ENCODE measurements at places on chromosomes 1 and 21.

- DNase-seq = no peak
Observed at GRCh38 chr1:11455967-11456570, 22.9 kb upstream of the DISP3 start.

DNA sequence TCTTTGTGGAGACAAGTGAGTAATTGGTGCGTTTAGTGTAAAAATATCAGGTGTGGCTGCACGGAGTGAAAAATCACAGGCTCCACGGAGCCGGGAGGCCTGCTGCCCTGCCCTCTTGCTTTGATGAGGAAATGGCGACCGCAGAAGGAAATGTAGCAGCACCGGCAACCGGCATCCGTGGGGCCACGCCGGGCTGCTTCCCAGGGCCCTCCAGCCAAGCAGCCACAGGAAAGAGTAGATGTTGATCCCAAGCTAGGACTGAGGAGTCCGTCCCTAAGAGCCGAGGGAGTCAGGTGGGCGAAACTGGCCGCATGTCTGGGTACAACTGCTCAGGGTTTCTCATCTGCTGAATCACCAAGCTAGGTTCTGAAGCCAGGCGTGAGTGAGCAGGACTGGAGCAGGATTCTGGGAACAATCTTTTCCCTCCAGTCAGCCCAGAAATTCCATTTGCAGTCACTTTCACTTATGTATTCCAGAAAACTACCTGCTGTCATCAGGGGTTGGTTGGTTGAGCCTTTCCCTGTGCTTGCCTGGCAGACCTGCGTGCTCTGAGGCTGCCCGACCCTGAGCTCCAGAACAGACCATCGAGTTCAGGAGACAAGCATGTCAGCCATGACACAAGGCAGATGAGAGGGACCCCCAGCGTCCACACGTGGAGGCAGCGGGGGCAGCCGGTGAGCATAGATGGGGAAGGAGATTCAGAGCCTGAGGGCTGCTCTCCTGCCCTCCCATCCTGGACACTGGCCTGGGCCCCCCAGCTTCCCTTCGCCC is 5.8 kb upstream of the ITGB2 start:
- DNase-seq = no peak

DNA sequence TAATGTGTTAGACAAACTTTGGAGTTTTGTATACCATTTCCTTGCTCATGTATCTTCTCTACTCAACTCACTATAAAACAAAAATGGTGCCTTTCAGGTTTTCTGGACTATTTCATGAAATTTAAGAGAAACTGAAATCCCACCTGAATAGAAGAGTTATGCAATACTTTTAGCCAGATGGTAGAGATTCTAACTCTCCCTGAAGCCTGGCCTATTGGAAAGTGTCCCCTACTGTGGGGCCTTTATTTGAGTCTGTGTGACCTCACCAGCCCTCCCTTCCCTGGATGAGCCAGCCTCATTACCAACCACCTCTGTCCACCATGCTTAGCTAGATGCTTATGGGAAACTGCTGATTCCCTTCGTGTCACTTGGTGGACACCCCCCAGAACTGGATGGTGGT is 35.5 kb downstream of the TBX19 start:
- DNase-seq = no peak

GRCh38 chr1:29444081-29444715 is 207.9 kb downstream of the PTPRU start:
- no peak for DNase-seq

DNA sequence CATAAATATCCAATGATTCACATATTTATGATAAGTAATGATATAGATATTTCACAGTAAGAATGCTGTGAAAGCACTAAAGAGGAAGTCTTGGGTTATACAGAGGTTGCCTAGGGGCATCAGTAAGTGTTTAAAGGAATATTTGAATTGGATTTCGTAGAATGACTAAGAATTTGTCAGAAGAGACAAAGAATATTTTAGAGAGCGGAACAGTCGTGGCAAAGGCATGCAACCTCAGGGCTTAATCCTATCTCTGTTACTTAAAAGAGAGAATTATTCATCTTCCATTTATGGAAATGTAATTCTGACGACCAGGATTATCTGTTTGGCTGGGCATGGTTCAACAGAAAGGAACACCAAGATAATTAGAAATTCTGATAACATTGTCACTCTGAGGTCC is 171.9 kb upstream of the NR5A2 start:
- DNase-seq = no peak

GRCh38 chr1:15134285-15134684 is 19.3 kb upstream of the TMEM51 start:
- no peak for DNase-seq

GRCh38 chr1:163072658-163073057 is 3.5 kb downstream of the RGS4 start:
- DNase-seq = no peak

DNA sequence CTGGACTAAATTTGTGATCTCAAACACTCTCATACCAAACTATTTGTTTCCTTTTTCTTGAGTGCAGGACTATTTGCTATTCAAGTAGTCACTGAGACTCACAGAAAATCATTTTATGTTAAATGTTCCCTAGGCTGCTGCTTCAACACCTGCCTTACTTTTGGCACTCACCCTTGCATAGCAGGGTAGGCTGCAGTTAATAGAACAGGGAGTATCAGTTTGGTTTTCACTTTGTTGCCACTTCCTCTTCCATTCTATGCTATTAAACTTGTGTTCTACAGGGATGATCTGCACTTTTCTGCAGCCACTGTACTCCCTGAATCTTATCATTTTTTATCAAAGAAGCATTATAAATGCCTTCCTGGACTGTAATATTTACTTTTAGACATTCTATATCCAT is 148.7 kb upstream of the PRMT6 start:
- peak; percentile 49 for DNase-seq

- DNase-seq = no peak
Observed at GRCh38 chr1:8984990-8985389, 39.3 kb downstream of the CA6 start.

DNA sequence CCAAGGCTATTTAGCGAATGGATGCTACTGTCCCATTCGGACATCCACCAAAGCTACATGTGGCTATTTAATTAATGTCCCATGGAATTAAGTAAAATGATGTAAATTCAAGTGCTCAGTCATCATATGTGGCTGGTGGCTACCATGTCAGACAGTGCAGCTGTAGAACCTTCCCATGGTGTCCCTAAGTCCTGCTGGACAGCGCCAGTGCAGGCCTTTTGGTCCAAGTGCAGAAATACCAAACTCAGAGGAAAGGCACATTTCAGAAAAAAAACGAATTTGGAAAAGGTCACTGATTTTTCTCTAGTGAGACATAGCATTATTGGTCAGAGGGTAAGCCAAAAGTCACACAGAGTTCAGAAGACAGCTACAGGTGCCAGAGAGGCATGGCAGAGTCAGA is 17.6 kb downstream of the TMPRSS2 start:
- no peak for DNase-seq

DNA sequence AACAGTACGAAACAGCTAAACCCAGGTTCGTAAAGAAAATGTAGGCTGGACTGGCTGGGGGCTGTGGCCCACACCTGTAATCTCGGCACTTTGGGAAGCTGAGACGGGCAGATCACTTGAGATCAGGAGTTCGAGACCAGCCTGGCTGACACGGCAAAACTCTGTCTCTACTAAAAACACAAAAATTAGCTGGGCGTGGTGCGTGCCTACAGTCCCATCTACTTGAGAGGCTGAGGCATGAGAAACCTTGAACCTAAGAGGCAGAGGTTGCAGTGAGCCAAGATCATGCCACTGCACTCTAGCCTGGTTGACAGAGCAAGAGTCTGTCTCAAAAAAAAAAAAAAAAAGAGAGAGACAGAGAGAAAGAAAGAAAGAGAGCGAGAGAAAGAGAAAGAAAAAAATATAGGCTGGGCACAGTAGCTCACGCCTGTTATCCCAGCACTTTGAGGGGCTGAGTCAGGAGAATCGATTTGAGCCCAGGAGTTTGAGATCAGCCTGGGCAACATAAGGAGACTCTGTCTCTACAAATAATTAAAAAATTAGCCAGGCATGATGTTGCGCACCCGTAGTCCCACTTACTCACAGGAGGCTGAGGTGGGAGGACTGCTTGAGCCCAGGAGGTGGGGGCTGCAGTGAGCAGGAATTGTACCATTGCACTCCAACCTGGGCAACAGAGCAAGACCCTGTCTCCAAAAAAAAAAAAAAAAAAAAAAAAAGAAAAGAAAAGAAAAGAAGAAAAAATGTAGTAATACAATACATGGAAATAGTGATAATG is 35.7 kb downstream of the CAPZB start:
- no peak for DNase-seq

GRCh38 chr1:227369102-227369760 is 50.9 kb upstream of the CDC42BPA start:
- no peak for DNase-seq

DNA sequence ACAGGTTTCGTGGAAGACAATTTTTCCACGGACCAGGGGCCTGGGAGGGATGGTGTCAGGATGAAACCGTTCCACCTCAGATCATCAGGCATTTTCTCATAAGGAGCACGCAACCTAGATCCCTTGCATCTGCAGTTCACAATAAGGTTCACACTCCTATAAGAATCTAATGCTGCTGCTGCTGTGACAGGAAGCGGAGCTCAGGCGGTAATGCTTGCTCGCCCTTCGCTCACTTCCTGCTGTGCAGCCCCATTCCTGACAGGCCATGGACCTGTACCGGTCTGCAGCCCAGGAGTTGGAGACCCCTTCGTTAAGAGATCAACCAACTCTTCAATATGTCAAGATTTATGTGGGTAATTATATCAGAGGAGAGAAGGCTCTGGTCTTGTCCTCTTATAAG is 3.3 kb upstream of the DHX9 start:
- DNase-seq = no peak

DNA sequence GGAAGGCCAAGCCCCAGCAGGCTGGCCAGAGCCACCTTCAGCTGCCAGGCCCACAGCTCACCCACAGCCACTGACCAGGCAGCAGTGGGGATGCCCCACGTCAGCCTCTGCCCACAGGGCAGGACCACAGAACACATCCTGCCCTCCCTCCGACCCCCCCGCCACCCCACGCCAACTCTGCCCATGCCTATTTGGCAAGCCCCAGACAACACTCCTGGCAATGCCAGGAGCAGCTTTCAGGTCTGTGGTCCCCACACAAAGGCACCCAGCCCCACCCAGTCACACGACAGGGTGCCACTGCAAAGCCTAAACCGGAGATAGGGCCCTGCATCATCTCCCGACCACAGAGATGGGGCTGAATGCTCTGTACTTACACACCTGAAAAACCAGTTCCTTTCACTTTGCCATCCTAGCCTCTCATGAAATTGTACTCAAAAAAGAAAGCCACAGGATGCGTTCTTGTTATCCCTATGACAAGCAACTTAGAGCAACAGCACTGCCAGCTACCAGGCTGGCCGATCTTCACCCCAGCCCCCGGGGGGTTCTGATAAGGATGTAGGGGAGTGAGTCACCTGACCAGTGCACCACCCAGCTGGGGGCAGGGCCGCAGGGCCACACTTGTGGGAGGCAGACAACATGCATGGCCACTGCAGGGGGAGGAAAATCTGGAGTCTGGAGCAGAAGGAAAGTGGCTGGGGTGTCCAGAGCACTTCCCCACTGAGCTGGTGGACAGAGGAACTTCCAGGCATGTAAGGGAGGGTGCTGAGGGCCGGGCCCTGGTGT is 36.2 kb downstream of the UBE2G2 start:
- peak; percentile 43 for DNase-seq

- DNase-seq = no peak
Observed at GRCh38 chr1:214615109-214615508, 12.1 kb downstream of the CENPF start.

GRCh38 chr1:228378873-228379460 is 27.7 kb downstream of the TRIM11 start:
- no peak for DNase-seq

GRCh38 chr1:209884665-209885117 is 53.3 kb upstream of the SYT14 start:
- no peak for DNase-seq

DNA sequence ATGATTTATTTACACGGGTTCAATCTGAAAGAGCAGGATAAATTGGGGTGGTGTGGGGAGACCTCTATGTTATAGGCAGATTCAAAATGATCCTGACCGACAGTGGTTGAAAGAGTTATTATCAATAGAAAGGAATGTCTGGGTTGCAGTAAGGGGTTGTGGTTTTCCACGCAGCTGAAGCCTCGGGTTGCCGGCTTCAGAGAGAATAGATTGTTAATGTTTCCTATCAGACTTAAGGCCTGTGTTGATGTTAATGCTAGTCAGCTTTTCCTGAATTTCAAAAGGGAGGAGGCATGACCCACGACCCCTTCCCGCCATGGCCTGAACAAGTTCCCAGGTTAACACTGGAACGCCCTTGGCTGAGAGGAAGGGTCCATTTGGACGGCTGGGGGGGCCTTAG is 2.2 kb upstream of the UBE2J2 start:
- DNase-seq = no peak

- DNase-seq = no peak
Observed at GRCh38 chr1:176609556-176610408, 146.8 kb downstream of the PAPPA2 start.

- DNase-seq = no peak
Observed at GRCh38 chr1:230975636-230976035, 3.0 kb downstream of the TTC13 start.

DNA sequence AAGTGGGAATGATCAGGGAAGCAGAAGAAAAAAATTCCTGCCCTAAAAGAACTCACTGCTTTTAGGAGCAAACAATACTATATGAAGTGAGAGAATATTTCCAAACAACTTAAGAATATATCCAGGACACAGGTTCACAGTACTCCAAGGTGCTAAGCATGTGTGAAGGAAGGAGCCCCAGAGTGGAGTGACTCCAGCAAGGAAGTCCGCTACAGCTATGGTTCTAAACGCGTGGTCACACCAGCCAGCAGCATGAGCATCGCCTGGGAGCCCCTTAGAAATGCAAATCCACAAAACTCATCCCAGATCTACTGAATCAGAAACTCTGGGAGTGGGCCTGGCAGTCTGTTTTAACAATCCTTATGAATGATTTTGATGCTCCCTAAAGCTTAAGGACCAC is 36.1 kb downstream of the GADD45A start:
- no peak for DNase-seq

- DNase-seq = no peak
Observed at GRCh38 chr1:59171788-59172187, 125.1 kb upstream of the FGGY start.

DNA sequence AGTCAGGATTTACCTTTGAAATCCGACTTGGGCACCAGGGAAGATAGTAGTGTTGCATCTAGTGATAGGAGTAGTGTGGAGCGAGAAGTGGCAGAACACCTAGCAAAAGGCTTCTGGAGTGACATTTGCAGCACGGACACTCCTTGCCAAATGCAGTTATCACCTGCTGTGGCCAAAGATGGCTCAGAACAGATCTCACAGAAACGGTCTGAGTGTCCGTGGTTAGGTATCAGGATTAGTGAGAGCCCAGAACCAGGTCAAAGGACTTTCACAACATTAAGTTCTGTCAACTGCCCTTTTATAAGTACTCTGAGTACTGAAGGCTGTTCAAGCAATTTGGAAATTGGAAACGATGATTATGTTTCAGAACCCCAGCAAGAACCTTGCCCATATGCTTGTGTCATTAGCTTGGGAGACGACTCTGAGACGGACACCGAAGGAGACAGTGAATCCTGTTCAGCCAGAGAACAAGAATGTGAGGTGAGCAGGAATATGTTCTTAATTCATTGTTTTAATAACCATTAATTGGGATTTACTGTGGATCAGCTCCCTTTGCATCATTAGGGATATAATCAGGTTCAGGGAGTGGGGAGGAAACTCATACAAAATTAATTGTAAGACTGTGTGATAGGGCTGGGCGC is 28.3 kb downstream of the BACH1 start:
- DNase-seq = no peak

All from GM13976 (cell line).